ENCODE measurements at places on chromosomes 5 and 9. TPM values are rescaled to one million over a fixed set of nuclear protein-coding genes. Genes with fewer than 3 reads are reported as not detected.

DNA sequence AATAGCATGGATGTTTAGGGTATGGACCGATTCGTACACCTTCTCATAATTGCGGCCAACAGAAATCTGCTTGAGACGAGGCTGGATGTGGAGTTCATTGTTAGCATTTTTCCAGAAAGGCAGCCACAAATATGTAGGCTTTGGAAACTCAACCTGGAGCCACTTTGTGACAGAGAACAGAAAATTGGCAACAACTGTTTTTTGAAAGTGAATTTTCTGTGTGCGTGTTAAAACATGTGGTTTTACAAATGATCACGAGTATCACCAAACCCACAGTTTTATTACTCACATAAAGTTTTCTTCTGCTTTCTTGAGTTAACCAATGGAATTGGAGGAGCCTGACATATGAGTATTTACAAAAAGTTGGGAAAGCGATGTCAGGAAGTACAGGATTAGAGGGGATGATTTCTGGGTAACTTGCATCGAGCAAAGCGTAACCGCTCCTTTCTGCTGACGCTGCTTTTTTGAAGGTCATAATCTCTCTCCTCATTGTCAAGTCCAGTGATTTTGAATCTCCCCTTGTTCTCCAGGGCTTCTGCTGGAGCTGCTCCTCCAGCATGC is 138.5 kb upstream of the TAF11L2 start:
- DNase-seq, result no peak
- H3K36me3 ChIP-seq, result peaks cover 8% of the 10 kb centered on the region
- H3K4me3 ChIP-seq, result no peak overlapping the region
- no peaks in the 10 kb centered on the region for H3K4me1 ChIP-seq
- no peaks in the 10 kb centered on the region for H3K27me3 ChIP-seq

DNA sequence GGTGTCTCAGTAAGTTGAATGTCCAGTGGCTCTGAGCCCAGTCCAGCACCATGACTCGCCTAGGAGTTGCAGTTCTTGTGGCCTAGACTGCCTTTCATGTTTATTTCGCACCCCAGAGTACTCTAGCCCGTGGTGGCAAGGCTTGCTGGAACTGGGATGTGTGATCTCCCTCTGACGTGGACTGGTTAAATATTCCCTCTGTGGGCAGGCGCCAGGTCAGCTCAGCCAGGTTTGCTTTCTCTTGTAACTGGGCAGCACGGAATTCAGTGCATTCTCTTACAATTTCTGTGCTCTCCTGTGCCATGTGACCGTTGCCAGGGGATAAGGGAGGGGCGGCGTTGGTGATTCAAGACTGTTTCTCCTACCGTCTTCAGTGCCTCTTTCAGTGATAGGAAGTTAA is 270.8 kb downstream of the KDM4C start:
- no peak overlapping the region for H3K27ac ChIP-seq
- H3K4me3 ChIP-seq, result no peak overlapping the region
- no peaks in the 10 kb centered on the region for H3K27me3 ChIP-seq
- peaks cover 4% of the 10 kb centered on the region for H3K36me3 ChIP-seq
- H3K4me1 ChIP-seq, result no peaks in the 10 kb centered on the region
- no peak for DNase-seq

Gene HMGCR
- total RNA-seq, result 145 TPM

DNA sequence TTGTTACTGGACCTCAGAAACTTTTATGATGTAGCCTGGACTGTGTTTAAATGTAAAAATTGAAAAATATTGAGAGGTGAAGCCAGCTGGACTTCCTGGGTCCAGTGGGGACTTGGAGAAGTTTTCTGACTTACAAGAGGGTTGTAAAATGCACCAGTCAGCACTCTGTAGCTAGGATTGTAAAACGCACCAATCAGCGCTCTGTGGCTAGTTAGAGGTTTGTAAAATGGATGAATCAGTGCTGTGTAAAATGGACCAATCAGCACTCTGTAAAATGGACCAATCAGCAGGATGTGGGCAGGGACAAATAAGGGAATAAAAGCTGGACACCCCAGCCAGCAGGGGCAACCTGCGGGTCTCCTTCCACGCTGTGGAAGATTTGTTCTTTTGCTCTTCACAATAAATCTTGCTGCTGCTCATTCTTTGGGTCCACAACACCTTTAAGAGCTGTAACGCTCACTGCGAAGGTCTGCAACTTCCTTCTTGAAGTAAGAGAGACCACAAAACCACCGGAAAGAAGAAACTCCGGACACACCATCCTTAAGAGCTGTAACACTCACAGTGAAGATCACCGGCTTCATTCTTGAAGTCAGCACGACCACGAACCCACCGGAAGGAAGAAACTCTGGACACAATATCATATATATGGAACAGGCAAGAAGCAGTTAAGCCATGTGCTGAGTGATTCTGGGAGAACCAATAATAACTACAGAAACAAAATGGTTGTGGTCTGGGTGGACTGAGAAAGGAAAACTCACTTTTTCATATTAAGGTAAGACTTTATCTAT is 201.3 kb downstream of the GABRG2 start:
- H3K36me3 ChIP-seq, result no peaks in the 10 kb centered on the region
- peaks cover 8% of the 10 kb centered on the region for H3K27me3 ChIP-seq
- H3K27ac ChIP-seq, result no peak overlapping the region
- no peak for DNase-seq
- peaks cover 21% of the 10 kb centered on the region for H3K4me1 ChIP-seq

DNA sequence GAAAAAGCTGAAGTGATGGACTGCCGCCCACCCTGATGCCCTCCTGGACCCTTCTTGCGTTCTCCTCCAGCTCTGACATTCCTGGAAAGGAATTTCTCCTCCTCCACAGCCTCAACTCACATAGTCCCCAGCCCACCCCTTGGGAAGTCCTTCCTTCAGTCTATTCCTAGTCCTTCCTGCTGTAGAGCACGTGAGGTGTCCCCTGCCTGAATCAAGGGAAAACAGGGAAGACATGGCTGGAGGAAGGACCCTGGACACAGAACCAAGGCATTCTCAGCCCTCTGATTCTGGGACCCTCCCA is 3.7 kb downstream of the ARID3C start:
- DNase-seq, result no peak
- H3K27ac ChIP-seq, result no peak overlapping the region
- peaks cover 14% of the 10 kb centered on the region for H3K4me1 ChIP-seq

DNA sequence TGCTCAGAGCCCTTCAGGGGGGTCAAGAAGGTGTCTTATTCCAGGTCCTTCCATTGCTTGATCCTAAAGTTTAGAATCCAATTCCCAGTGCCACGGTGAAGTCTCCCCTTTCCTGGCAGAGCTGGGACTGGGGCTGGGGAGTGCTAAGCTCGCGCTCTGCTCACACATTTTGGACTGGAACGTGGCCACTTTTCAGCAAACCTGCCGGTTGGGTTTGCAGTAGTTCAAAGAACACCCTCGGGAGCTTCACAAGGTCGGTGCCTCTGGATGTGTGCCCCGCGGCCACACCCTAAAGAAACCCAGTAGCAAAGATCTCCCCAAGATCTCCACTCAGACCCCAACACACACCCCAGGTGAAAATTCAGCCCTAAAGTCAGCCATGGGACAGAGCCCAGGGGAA is at the start of gene C9orf152:
TSS of gene C9orf152 (minus strand) at position 129 of the 400 bp plus-strand sequence. CDS start 580 bp downstream, outside the sequence.
- H3K36me3 ChIP-seq, result peaks cover 2% of the 10 kb centered on the region
- no peaks in the 10 kb centered on the region for H3K4me1 ChIP-seq
- DNase-seq, result no peak
- peaks cover 4% of the 10 kb centered on the region for H3K27me3 ChIP-seq
- H3K27ac ChIP-seq, result no peak within 1 kb of the TSS
- H3K4me3 ChIP-seq, result no peak within 1 kb of the TSS

DNA sequence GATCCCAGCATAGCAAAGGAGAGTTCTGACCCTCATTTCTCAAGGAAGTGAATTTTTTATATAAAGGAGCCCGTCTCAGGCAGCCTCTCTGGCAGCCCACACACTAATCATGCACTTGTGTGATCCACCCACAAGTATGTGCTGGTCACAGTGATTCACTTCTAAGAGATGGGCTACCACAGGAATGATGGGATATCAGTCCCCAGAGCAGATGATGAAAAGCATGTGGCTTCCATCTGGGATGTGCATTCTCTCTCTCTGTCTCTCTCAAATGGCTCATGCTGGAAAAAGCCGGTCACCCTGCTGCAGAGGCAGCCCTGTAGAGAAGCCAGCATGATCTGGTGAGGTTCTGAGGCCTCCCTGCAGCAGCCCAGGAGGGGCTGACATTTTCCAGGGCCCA is 74.2 kb upstream of the ADCY2 start:
- no peak for DNase-seq
- no peaks in the 10 kb centered on the region for H3K36me3 ChIP-seq
- no peak overlapping the region for H3K27ac ChIP-seq
- no peak overlapping the region for H3K4me3 ChIP-seq

GRCh38 chr9:112169368-112169767 is 5.7 kb downstream of the SUSD1 start:
- no peak for DNase-seq
- H3K27me3 ChIP-seq, result peaks cover 10% of the 10 kb centered on the region
- peaks cover 50% of the 10 kb centered on the region for H3K4me1 ChIP-seq

Gene PCDHB15
- 8.7 TPM for total RNA-seq

Gene ANKRD18A
- 12.9 TPM for total RNA-seq

DNA sequence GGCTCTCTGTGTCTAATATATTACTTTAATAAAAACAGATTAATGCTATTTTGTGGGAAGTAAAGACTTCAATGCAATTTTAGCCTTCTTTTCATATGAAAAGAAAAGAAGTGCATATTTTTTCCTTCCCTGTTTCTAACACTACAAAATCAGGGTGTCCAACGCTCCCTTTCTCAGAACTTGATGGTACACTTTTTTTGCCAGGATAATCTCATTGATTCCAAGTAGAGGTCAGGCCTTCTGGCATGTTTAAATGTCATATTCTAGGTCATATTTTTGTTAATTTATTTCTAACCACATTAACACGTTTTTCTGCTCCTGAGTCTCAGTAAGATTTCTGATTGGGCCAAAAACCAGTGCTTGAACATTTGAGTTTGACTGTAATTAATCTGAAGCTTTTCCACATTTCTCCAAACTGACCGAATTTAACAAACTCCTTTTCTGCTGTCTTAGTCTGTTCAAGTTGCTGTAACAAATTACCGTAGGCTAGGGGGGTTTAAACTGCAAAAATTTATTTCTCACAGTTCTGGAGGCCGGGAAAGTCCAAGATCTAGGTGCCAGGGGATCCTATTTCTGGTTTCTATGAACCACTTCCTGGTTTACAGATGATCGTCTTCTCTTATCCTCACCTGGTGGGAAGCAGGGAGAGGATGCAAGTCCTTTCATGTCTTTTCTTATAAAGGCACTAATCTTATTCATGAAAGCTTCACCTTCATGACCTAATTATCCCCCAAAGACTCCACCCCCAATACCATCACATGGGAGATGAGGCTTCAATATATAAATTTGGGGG is 63.2 kb upstream of the ELL2 start:
- no peak overlapping the region for H3K27ac ChIP-seq
- DNase-seq, result no peak
- H3K36me3 ChIP-seq, result no peaks in the 10 kb centered on the region
- H3K27me3 ChIP-seq, result no peaks in the 10 kb centered on the region
- no peaks in the 10 kb centered on the region for H3K4me1 ChIP-seq

GRCh38 chr9:92432350-92432749 is 8.1 kb upstream of the OMD start:
- no peak for DNase-seq
- H3K27me3 ChIP-seq, result no peaks in the 10 kb centered on the region
- no peak overlapping the region for H3K4me3 ChIP-seq
- H3K4me1 ChIP-seq, result no peaks in the 10 kb centered on the region
- H3K36me3 ChIP-seq, result no peaks in the 10 kb centered on the region

GRCh38 chr9:69757996-69758675 is 1.7 kb downstream of the PTAR1 start:
- no peaks in the 10 kb centered on the region for H3K27me3 ChIP-seq
- H3K4me3 ChIP-seq, result peak overlapping the region; percentile 89
- H3K27ac ChIP-seq, result peak overlapping the region; percentile 88
- peaks cover 14% of the 10 kb centered on the region for H3K36me3 ChIP-seq

Gene MEGF10
- total RNA-seq, result 24.5 TPM

GRCh38 chr9:14212077-14212476 is 101.9 kb downstream of the NFIB start:
- no peak overlapping the region for H3K4me3 ChIP-seq
- no peaks in the 10 kb centered on the region for H3K27me3 ChIP-seq
- no peak overlapping the region for H3K27ac ChIP-seq
- DNase-seq, result no peak
- no peaks in the 10 kb centered on the region for H3K36me3 ChIP-seq

DNA sequence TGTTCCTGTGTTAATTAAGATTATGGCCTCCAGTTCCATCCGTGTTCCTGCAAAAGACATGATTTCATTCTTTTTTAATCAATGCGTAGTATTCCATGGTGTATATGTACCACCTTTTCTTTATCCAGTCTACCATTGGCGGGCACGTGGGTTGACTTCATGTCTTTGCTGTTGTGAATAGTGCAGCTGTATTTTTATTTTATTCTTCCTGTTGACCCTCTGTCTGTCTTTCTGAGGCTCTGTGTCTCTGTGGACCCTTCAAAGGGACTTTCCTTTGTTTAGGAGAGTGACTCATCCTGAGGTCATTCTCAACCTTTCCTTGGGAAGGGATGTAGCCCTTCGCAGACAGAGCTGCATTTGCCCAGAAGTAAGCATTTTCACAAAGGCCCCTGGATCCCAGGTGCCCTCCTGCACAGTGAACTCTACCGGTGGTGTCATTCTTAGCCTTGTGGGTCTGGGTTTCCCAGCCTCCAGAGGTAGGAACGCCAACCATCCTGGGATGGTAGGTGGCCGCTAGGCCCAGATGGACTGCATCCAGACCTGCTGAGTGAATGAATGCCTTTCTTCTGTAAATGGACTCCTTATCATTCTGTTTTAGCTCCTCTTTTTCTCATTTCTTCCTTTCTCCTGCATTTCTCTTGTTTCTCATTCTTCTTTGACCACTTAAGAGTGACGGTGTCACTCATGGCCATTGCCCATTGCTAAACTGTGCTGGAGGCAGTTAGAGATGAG is 22.4 kb downstream of the TRIO start:
- peaks cover 19% of the 10 kb centered on the region for H3K36me3 ChIP-seq
- no peak overlapping the region for H3K4me3 ChIP-seq
- peaks cover 54% of the 10 kb centered on the region for H3K4me1 ChIP-seq
- H3K27me3 ChIP-seq, result no peaks in the 10 kb centered on the region

DNA sequence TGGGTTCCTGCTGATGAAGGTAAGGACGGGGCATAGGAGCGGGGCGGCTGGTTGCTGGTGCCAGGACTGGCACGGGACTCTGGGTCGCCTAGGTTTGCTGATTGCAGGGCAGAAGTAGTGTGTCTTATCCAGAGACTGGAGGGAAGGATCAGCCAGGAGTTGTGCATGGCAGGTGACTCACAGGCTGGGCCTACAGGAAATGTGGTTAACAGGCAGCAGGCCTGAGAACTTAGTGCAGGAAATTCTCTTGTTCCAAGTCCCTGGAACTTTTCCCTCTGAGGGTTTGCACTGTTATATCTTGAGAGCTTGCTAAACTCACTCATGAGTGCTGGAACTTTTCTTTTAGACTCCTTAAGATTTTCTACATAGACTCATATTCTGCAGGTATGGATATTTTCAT is 95.1 kb downstream of the ANXA2R start:
- H3K27me3 ChIP-seq, result peaks cover 31% of the 10 kb centered on the region
- H3K4me1 ChIP-seq, result peaks cover 32% of the 10 kb centered on the region
- H3K27ac ChIP-seq, result no peak overlapping the region
- no peak for DNase-seq

GRCh38 chr9:110427497-110428104 is 89.9 kb upstream of the TXNDC8 start:
- no peaks in the 10 kb centered on the region for H3K27me3 ChIP-seq
- H3K4me3 ChIP-seq, result no peak overlapping the region
- H3K27ac ChIP-seq, result no peak overlapping the region
- H3K4me1 ChIP-seq, result no peaks in the 10 kb centered on the region
- no peaks in the 10 kb centered on the region for H3K36me3 ChIP-seq

Gene WHRN
- 23.3 TPM for total RNA-seq

Gene ROR2
- 19.8 TPM for total RNA-seq

GRCh38 chr5:143494162-143494561 is 90.7 kb upstream of the NR3C1 start:
- peaks cover 3% of the 10 kb centered on the region for H3K4me1 ChIP-seq
- H3K36me3 ChIP-seq, result no peaks in the 10 kb centered on the region
- H3K27me3 ChIP-seq, result no peaks in the 10 kb centered on the region
- no peak overlapping the region for H3K4me3 ChIP-seq
- DNase-seq, result no peak

Measured in WTC11 (cell line).